Heart right ventricle (tissue), 16 donors: ENCODE measurements at places on chromosomes 2 and 18. TPM values are rescaled to one million over a fixed set of nuclear protein-coding genes. Genes with fewer than 3 reads are reported as not detected.

Gene CRYGC
- total RNA-seq = not detected

Gene GKN2
- not detected for total RNA-seq

Gene AGAP1
- 18.7 TPM for total RNA-seq

- DNase-seq = no peak
Measured at GRCh38 chr2:217418090-217418489, 558.2 kb upstream of the TNP1 start.

- DNase-seq = no peak
Measured at GRCh38 chr2:240467149-240467642, 31.7 kb downstream of the GPC1 start.

DNA sequence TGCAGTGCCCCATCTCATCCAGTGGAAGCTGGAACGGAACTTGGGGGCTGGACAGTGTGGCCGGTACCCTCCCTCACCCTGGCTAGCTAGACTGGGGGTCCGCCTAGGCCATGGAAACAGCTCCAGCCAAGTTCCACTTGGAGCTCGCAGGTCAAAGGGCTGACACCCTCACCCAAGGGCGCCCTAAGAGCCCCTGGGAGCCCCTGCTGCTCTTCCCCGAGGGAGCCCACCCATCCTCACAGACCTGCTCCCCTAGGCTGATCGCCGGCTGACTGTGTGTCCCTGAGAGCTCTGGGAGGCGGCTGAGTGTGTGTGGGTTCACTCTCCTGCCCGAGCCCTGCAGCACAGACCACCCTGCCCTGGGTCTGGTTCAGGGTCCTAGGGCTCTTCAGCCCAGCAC is 118.2 kb upstream of the OTOS start:
- no peak for DNase-seq

DNA sequence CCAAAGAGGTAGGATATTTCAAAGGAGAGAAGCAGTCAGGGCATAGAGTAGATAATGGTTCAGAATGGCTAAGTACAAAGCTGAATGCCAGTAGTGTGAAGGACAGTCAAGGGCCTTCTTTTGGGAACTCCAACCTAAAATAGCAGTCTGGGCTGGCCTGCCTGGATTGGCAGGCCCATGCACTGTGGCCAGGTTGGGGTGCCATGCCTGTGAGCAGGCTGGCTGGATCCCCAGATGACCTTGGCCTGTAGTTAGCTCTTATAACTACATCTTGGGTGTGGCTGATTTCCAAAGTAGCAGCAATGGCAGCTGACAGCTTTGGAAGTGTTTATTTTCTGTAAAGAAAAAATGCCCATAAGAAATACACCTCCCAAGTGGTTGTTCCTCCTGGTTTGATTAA is 51.5 kb upstream of the ITGB6 start:
- peak; percentile 53 for DNase-seq

DNA sequence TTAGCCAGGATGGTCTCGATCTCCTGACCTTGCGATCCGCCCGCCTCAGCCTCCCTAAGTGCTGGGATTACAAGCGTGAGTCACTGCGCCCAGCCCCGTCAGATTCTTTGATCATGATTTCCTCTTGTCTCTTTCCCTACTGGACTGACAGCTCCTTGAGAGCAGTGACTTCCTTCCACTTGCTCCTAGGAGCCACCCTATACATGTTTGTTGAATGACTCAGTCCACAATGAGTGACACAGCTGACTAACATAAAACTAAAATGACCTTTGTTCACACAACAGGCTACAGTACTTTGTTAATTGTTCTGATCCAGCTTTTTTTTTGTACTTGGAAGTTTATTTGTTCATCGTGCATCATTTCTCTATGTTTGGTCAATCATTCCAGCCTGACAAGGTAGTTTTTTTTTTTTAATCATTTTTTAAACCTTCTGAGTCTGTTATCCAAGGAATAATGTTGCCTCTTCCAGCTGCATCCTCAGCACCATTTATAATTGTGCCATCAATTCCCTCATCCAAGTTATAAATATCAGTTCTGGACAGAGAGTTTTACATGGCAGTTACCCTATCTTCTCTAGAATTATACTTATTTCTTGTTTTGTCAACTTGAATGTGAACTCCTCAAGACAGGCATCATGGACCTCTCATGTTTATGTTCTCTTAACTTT is 42.9 kb upstream of the TUBA3E start:
- no peak for DNase-seq
